Activated naive CD4-positive, alpha-beta T cell (primary cell): ENCODE measurements at places on chromosomes 7 and 10.

GRCh38 chr7:55130395-55131141, 111.8 kb downstream of the EGFR start:
- DNase-seq = no peak

DNA sequence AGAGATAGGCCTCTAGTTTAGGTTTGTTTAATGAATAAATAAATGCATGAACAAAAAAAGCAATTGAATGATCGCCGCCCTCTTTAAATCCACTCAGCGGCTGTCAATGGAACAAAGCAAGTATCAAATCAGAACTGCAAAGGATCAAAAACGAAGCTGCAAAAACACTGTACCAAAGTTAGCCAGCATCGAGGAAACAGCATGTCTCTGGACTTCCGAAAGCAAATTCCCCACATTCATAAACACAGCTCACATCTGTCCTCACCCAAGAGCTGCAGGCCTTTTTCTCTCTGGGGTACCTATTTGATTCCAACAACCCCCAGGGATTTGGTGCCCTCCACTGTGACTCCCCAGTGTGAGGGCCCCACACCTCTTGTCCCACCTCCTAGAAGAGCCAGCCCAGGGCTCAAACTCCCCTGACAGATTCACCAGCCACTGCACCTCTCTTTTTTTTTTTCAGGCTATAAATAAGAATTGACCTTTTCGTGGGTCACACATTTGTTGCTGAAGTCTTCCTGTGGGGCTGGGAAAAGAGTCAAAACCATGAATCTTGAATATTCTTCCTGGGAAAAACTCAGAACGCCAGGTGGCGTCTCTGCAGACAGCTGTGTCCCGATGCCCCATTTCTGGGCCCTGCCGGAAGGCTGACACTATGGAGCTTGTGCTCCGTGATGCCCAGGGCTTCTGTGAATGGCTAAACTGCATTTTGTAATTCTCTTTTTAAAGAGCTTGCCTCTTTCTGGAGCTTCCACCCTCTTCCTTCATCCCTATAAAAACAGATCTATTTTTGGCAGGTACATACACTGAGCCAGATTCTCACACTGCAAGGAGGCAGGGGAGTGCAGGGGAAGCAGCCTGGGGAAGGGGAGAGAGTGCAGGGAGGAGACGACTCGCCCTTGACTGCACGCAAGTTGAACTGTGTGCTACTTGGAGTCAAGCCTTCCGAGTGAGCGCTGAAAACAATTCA, 51.7 kb downstream of the HSPA12A start:
- no peak for DNase-seq

DNA sequence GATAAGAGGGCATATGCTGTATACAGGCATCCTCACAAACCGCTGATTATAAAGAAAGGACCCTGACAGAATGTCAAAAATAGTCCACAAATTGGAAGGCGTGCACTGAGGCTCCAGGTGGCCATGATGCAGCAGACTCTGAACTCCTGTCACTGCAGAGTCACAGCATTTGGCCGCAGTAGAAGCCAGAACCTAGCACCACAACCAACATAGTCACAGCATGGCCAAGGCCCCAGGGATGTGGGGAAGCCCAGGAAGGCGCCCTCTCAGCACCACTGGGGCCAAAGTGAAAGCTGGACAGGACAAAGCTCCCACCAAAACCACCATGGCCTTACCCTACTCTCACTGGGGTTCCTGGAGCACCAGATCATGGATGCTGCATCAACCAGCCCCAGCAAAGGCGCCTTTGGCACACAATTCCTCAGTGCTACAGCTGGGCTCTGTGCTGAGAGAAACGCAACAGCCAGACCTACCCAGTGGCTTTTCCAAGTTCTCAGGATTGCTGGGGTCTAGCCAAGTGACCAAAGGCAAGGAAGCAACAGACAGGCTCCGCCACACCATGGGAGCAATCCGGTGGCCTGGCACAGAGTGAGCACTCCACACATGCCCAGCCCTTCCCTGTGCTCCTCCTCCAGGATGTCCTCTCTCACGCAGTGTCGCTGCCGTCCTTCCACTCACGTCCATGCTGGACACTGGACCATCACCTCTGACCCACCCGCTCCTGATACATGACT, 60.2 kb downstream of the STK17A start:
- DNase-seq = no peak

GRCh38 chr10:3056280-3057037, 10.9 kb upstream of the PFKP start:
- no peak for DNase-seq
